ENCODE measurements at places on chromosomes 6 and 20. TPM values are rescaled to one million over a fixed set of nuclear protein-coding genes. Genes with fewer than 3 reads are reported as not detected.

DNA sequence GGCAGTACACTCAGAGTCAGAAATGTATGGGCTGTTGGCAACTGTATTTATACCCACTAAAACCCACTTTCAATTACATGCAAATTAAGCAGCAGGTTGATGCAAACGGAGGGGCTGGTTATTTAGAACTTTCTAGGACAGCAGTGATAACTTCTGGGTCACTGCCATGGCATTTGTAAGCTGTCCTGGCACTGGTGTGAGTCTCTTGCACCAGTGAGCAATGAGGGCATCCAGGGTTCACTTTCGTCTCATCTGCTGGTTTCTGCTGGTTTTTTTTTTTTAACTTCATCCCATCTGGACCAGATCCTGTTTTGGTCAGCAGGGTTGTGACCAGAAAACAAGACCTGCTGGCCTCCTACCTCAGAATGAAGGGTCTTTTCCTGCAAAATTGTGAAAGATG, 49.2 kb downstream of the CDH26 start:
- DNase-seq = no peak

SLC12A5 gene
- total RNA-seq = 3.1 TPM

STMN3 gene
- total RNA-seq = 2.5 TPM

DNA sequence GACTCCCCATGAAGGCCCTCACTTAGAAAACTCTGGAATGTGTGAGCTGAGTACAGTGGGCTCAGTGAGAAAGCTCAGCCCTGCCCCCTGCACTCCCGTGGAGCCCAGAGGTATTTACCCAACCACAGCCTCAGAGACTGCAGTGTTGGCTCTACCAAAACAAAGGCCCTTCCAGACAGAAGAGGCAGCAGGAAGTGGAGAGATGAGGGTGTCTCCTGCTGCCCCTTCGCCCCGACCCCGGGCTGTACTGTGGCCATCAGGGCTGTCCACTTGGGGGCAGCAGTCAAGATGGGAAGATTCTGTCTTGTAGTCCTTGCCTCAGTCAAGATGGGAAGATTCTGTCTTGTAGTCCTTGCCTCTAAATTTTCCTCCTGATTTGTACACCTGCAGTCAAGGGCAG, 341.3 kb downstream of the TAF4 start:
- DNase-seq = no peak

DNA sequence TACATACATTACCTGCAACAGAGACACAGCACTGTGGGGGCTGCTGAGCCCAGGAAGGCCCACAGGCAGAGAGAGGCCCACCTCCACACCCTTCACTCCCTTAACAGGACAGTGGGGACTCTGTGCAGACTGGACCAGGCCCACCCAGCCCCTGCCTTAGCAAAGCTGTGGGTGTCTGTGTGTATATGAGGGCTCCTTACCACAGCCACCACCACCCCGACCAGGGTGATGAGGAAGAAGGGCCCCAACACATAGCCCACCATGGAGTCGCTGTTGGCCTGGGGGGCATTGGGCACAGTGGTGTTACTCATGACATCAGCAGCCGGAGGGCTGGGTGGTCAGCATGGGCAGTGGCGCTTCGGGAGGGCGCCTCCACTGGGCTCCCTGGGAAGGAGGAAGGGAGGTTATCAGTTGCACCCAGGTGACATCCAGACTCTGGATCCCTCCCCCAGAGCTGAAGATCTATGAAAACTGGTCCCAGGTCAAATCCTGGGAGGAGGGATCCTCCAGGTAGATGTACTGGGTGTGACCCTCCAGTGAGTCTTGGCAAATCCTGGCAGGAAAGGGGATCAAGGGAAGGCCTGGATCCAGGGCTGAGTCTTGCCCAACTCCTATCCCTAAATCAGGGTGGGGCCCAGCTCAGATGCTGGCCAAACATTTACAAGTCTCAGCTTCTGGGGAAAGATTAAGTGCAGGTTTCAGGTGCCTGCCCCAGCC, 1.2 kb downstream of the SMIM29 start:
- no peak for DNase-seq

CD24 gene
- total RNA-seq = 17.6 TPM

- no peak for DNase-seq
Observed at GRCh38 chr6:66499851-66500250, 792.8 kb upstream of the EYS start.
